ENCODE measurements at places on chromosomes 6 and 20. TPM values are rescaled to one million over a fixed set of nuclear protein-coding genes. Genes with fewer than 3 reads are reported as not detected.

GRCh38 chr6:44576132-44576631 lies 188.7 kb downstream of the CDC5L start:
- DNase-seq, result peak; percentile 16

- no peak for DNase-seq
Observed at GRCh38 chr6:42278131-42278853, 60.6 kb upstream of the MRPS10 start.

Gene FGD2
- total RNA-seq, result 4.9 TPM

- DNase-seq, result no peak
Observed at GRCh38 chr20:32751702-32752457, 8.6 kb upstream of the COMMD7 start.

DNA sequence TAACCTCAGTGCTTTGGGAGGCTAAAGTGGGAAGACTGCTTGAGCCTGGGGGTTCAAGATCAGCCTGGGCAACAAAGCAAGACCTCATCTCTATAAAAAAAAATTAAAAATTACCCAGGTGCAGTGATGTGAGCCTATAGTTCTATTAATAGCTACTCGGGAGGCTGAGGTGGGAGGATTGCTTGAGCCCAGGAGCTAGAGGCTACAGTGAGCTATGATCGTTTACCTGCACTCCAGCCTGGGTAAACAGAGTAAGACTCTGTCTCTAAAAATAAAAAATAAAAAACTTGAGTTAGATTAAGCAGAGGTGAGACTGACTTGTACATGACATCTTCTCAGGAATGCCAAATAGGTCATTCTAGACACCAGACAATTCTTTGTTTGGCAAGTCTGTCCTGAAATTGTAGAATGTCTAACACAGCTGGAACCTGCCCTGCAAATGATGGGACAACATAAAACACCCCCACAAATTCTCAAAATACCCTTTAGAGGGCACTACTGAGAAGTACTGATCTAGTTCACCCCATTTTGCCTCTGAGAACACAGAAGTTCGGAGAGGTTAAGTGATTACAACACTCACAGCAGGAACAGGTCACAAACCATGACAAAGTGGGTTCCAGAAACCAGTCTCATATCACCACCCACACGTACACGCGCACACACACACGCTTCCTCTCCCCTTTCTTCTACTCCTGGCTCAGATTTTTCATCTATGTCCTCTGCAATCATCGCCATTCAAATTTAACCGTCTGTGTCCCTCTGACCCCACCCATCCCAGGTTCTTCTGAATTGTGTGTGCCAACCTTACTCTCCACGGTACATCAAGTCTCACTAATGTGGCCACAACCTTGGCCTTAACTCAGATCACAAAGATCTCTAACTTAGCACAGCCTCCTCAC lies 38.3 kb downstream of the ARHGAP18 start:
- DNase-seq, result no peak

DNA sequence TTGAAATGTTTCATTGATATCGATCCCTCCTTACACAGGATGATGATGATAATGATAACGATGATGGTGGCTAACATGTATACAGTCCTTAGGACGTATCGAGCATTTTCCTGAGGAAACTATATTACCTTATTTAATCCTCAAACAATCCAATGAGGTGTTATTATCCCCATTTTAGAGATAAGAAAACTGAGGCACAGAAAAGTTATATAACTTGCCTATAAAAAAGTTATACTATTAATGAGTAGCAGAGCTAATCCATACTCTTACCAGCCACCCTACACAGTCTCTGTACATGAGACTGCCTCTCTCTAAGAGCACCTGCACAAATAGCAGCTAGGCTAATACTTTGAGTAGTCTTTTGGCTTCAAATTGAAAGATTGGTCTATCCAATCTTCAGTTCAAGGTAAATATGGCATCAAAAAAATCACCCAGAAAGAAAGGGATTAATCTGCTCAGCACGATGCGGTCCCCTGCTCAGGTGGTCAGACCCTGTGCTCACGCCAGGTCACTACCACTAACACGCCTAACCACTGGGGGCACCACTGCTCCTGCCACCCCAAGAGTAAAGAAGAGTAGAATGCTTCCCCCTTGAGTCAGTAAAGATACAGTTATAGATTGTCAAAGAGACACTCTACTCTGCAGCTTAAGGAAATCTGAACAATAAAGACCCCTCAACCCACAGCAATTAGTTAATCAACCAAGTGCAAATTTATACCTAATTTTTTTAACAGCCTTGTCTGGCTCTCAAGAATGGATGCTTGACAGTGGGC lies 15.0 kb downstream of the GABBR1 start:
- DNase-seq, result no peak

GRCh38 chr6:53011979-53012378 lies 16.9 kb upstream of the GSTA4 start:
- DNase-seq, result no peak

GRCh38 chr20:62961310-62961783 lies 8.8 kb downstream of the SLC17A9 start:
- no peak for DNase-seq

- no peak for DNase-seq
Observed at GRCh38 chr6:5525209-5525608, 263.9 kb downstream of the FARS2 start.

Data from right atrium auricular region (tissue), 2 donors.